ENCODE measurements at places on chromosomes 7 and 10. TPM values are rescaled to one million over a fixed set of nuclear protein-coding genes. Genes with fewer than 3 reads are reported as not detected.

DNA sequence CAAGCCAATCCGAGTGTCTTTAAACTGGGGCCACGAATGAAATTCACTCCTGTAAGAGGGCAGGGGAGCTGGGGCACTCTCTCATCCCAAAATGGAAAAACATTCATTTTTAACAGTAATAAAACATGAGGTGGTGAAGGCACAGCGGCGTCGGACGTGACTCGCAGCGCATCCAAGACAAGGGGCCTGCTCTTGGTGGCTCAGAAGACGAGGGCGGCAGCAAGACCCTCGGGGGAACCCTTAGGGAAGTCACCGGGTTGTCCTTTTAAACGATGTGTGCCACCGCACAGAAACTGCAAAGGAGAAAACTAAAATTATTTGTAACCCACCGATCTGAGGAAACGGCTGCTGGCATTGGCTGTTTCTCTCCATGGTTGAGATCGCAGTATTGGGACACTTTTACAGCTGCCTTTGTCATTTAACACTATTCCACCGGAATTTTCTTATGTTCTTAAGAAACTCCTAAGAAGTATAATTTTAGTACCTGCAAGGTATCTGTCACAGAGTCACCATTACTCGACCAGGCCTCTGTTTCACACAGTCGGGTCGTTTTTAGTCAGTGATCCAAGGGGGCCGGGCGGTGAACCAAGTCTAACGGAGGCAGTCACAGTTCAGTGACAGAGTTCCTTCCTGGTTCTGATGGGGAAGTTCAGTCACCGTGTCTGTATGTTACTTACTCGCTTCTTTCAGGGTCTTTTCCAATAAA lies 159.3 kb downstream of the PTPRN2 start:
- peaks cover 14% of the 10 kb centered on the region for H3K4me1 ChIP-seq
- H3K36me3 ChIP-seq, result no peaks in the 10 kb centered on the region
- no peak overlapping the region for H3K27ac ChIP-seq

GRCh38 chr10:100043344-100043743 lies 33.6 kb upstream of the DNMBP start:
- H3K36me3 ChIP-seq, result no peaks in the 10 kb centered on the region
- H3K4me1 ChIP-seq, result peaks cover 14% of the 10 kb centered on the region
- H3K27me3 ChIP-seq, result no peaks in the 10 kb centered on the region
- DNase-seq, result no peak
- no peak overlapping the region for H3K27ac ChIP-seq

DNA sequence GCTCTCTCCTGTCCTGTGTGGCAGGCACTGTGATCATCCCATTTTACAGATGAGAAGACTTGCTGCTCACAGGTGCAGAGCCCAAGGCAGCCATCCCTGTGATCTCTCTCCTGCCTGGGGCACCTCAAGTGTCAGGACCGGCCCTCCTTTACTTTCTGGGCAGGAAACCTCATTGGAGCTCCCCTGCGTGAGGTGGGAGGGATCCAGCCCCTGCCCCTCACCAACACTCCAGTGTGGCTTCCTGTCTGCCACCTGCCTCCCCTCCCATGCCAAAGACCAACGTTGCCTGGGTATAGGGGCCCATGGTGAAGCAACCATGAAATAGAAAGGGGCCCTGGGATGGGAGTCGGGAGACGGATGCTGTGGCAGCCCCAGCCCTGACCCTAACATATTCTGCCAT lies 91.2 kb upstream of the MYL10 start:
- H3K4me3 ChIP-seq, result no peak overlapping the region
- no peaks in the 10 kb centered on the region for H3K36me3 ChIP-seq
- no peaks in the 10 kb centered on the region for H3K27me3 ChIP-seq
- H3K4me1 ChIP-seq, result peaks cover 6% of the 10 kb centered on the region
- no peak for DNase-seq

DNA sequence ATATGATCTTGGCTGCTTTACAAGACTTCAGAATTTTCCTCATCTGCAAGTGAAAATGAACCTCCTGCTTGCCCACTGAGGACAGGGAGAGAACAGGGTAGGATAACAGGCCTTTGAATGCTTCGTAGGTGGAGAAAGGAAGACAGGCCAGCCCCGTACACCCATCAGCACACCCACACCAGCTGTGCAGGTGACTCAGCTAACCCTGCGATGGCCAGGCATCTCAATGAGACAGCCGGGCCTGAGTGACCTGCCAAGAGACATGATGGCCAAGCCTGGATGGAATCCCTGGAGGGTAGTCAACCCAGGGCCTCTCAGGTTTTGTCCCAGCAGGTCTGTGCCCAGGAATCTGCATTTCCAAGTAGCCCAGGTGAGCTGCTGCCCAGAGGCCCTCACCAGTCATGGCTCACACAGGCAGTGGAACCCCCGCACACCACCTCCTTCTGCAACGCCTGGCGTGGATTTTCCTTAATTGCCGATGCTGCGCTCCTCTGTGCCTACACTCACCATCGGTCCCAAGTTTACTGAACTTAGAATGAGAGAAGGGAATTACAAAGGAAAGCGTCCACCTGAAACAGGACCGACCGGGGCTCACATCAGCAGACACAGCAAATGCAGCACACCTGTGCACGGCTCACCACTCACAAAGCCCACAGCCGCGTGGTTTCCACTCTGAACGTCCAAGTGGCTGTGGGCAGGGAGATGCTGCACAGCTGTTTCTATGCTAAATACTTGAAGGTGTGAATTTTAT lies 163.7 kb downstream of the DIP2C start:
- no peak overlapping the region for H3K4me3 ChIP-seq
- H3K27me3 ChIP-seq, result peaks cover 5% of the 10 kb centered on the region
- H3K36me3 ChIP-seq, result no peaks in the 10 kb centered on the region
- no peak overlapping the region for H3K27ac ChIP-seq
- no peak for DNase-seq
- H3K4me1 ChIP-seq, result no peaks in the 10 kb centered on the region

DNA sequence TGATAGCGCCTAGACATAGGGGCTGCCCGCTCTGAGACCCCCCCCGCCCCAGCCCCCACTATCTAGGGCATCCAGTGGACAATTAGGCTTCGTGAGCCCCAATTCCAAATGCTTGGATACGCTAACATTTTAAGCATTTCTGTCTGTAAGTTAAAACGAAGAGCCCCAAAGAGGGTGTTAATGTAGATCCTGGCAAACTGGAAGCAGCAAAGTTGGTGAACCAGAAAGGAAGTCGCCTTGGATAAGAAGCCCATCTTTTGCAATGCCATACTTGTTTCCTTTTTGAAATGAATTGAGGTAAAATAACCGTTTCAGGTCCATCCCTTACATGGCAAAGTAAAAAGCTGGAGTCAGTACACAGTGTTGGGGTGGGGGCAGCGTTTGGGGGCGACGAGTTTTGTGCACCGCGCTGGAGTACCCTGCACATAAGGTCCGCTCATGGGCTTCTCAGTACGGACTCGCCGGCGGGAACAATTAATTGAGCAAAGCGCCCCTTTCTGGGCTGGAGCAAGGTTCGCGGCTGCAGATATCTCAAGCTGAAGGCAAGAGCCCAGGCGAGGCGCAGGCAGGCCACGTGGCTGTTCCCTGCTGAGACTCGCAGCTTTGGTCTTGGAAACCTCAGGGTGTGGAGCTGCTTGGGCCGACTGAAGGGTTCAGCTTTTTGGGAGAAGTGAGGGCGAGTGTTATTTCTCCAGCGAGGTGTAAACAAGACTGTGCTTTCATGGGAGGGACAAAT lies 1.4 kb upstream of the TWIST1 start:
- H3K4me1 ChIP-seq, result peaks cover 21% of the 10 kb centered on the region
- DNase-seq, result no peak
- peak overlapping the region; percentile 70 for H3K4me3 ChIP-seq
- no peaks in the 10 kb centered on the region for H3K36me3 ChIP-seq
- H3K27me3 ChIP-seq, result peaks cover 70% of the 10 kb centered on the region

The GHRHR gene
- polyA plus RNA-seq, result not detected

GRCh38 chr10:54434782-54435181 lies 366.2 kb downstream of the PCDH15 start:
- H3K27ac ChIP-seq, result no peak overlapping the region
- no peaks in the 10 kb centered on the region for H3K36me3 ChIP-seq
- no peak for DNase-seq
- no peak overlapping the region for H3K4me3 ChIP-seq
- no peaks in the 10 kb centered on the region for H3K4me1 ChIP-seq
- no peaks in the 10 kb centered on the region for H3K27me3 ChIP-seq

The CTAGE6 gene
- not detected for polyA plus RNA-seq

DNA sequence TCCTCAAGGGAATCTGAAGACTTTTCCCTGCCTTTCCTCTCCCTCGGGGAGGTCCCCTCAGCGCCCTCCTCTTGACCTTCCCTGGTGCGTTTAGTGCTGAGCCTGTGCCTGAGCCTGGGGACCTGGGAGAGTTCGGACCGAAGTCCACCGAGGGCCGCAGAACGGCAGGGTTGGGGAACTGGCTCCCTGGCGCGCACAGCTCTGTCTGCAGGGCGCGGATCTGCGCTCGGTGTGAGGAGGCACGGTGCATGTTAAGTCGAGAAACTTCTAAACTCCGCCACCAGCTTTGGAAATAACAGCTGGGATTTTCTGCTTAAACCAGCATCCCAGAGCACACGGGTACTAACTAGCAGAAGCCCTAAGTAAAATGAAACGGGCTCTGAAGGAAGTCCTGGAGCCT lies 44.2 kb upstream of the SLC29A4 start:
- DNase-seq, result no peak
- no peak overlapping the region for H3K4me3 ChIP-seq
- H3K27me3 ChIP-seq, result peaks cover 8% of the 10 kb centered on the region

The MOGAT3 gene
- not detected for polyA plus RNA-seq

The ABCF2 gene
- 23.0 TPM for polyA plus RNA-seq

- no peaks in the 10 kb centered on the region for H3K4me1 ChIP-seq
- H3K27ac ChIP-seq, result no peak overlapping the region
- no peak for DNase-seq
- H3K4me3 ChIP-seq, result no peak overlapping the region
- peaks cover 35% of the 10 kb centered on the region for H3K27me3 ChIP-seq
Observed at GRCh38 chr10:115082506-115082905, 10.7 kb upstream of the ATRNL1 start.

DNA sequence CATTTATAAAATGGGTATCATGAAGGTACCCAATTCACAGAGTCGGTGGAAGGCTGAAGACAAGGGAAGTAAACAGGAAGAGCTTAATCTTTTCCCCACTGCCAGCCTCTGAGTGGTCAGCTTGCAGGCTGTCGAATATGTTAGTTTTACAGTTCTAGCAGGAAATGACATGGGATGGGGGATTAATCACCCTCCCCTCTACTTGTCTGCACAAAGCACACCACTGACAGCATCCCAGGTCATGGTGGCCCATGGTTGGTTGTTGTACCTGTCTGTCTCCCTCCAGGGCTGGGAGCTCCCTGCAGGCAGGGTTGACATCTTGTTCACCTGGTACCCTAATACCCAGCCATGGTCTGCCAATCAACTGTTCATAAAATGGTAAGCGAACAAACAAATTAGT lies 55.6 kb downstream of the GRB10 start:
- no peaks in the 10 kb centered on the region for H3K36me3 ChIP-seq
- H3K4me3 ChIP-seq, result no peak overlapping the region
- DNase-seq, result no peak
- H3K27ac ChIP-seq, result no peak overlapping the region
- H3K4me1 ChIP-seq, result no peaks in the 10 kb centered on the region

- H3K36me3 ChIP-seq, result no peaks in the 10 kb centered on the region
- H3K4me3 ChIP-seq, result no peak overlapping the region
- no peaks in the 10 kb centered on the region for H3K4me1 ChIP-seq
- no peak overlapping the region for H3K27ac ChIP-seq
- H3K27me3 ChIP-seq, result peaks cover 20% of the 10 kb centered on the region
- DNase-seq, result no peak
Observed at GRCh38 chr10:48447356-48448215, 141.1 kb downstream of the MAPK8 start.

The TDRD1 gene
- not detected for polyA plus RNA-seq

GRCh38 chr7:5470816-5471215 lies 47.2 kb upstream of the TNRC18 start:
- no peak for DNase-seq
- no peak overlapping the region for H3K27ac ChIP-seq
- H3K4me1 ChIP-seq, result no peaks in the 10 kb centered on the region
- no peaks in the 10 kb centered on the region for H3K36me3 ChIP-seq
- no peak overlapping the region for H3K4me3 ChIP-seq
- no peaks in the 10 kb centered on the region for H3K27me3 ChIP-seq

- H3K4me3 ChIP-seq, result peak overlapping the region; percentile 57
- H3K27ac ChIP-seq, result peak overlapping the region; percentile 14
- H3K27me3 ChIP-seq, result no peaks in the 10 kb centered on the region
- DNase-seq, result no peak
- H3K4me1 ChIP-seq, result peaks cover 30% of the 10 kb centered on the region
Observed at GRCh38 chr7:130114776-130115175, 44.4 kb downstream of the KLHDC10 start.

DNA sequence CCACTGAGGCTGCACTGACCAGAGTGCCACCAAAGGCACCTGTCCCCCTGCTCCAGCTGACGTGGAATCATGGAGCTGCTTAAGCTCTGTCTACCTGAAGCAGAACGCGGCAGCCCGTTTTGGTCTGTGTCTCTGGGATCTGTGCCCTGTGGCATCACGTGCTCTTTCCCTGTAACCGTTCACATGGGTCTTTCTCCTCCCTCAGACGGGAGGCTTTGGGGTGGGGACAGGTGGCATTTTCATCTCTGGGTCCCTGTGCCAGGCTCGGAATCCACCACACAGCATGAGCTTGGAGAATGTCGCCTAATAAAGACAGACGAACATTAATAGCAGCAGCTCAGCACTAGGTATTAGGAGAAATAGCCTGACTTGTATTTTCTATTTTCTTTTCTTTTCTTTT lies 1.6 kb upstream of the ADAP1 start:
- no peak overlapping the region for H3K4me3 ChIP-seq
- H3K27ac ChIP-seq, result no peak overlapping the region
- no peak for DNase-seq
- peaks cover 11% of the 10 kb centered on the region for H3K27me3 ChIP-seq

- H3K27ac ChIP-seq, result no peak overlapping the region
- H3K27me3 ChIP-seq, result peaks cover 7% of the 10 kb centered on the region
- no peak for DNase-seq
- no peaks in the 10 kb centered on the region for H3K4me1 ChIP-seq
- H3K4me3 ChIP-seq, result no peak overlapping the region
- no peaks in the 10 kb centered on the region for H3K36me3 ChIP-seq
Observed at GRCh38 chr7:106367018-106367420, 82.2 kb upstream of the NAMPT start.

GRCh38 chr10:69786791-69787190 lies 14.9 kb upstream of the COL13A1 start:
- DNase-seq, result no peak
- H3K36me3 ChIP-seq, result no peaks in the 10 kb centered on the region
- H3K4me3 ChIP-seq, result no peak overlapping the region
- no peaks in the 10 kb centered on the region for H3K4me1 ChIP-seq
- no peaks in the 10 kb centered on the region for H3K27me3 ChIP-seq

DNA sequence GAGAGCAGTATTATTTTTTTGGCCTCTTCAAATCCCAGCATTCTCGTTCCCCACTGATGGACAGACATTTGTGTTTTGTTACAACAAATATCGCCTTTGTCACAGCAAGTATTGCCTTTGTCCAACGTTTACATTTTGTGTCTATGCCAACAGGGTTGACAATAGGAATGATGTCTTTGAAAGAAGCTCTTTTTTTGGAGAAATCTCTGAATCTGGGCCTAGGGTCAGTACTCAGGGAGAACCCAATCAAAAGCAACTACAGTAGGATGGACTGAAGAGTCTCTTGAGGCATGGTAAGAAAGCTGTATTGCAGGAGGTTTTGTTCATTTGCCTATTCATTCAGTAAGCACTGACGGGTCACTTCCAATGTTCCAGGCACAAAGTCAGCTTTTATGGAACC lies 57.7 kb upstream of the KLF14 start:
- peaks cover 11% of the 10 kb centered on the region for H3K27me3 ChIP-seq
- no peaks in the 10 kb centered on the region for H3K36me3 ChIP-seq
- H3K4me3 ChIP-seq, result no peak overlapping the region
- no peaks in the 10 kb centered on the region for H3K4me1 ChIP-seq

- H3K4me3 ChIP-seq, result peak overlapping the region; percentile 91
- peaks cover 43% of the 10 kb centered on the region for H3K4me1 ChIP-seq
- peaks cover 5% of the 10 kb centered on the region for H3K27me3 ChIP-seq
- no peak for DNase-seq
- no peaks in the 10 kb centered on the region for H3K36me3 ChIP-seq
- peak overlapping the region; percentile 84 for H3K27ac ChIP-seq
Observed at GRCh38 chr7:26151650-26151952, 397 bp upstream of the NFE2L3 start.

The SAMD9L gene
- polyA plus RNA-seq, result 50.0 TPM
